ENCODE measurements at places on chromosomes 4 and X.
A peak's percentile ranks its signal among the peaks of the same experiment; 100 is the strongest.

- no peak for DNase-seq
Measured at GRCh38 chrX:151871244-151871643, 41.4 kb upstream of the MAGEA4 start.

DNA sequence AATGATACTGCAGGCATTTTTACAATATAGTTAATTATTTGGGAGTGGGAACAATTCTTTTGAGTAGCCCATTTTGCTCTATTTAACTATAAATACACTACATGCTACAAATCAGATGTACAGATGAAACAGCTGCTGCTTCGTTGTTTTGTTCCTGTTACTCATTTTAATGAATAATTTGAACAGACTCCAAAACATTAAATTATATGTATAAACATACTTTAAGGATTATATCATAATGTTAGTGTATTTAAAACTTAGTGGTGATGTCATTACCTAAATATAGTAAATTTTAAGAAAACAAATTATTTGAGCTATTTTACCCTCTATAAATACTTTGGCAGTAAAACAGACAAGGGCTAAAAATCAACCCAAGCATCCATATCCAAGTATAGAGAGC, 60.7 kb downstream of the GAB1 start:
- DNase-seq, result no peak

GRCh38 chr4:119266153-119266552, 53.6 kb downstream of the USP53 start:
- no peak for DNase-seq

DNA sequence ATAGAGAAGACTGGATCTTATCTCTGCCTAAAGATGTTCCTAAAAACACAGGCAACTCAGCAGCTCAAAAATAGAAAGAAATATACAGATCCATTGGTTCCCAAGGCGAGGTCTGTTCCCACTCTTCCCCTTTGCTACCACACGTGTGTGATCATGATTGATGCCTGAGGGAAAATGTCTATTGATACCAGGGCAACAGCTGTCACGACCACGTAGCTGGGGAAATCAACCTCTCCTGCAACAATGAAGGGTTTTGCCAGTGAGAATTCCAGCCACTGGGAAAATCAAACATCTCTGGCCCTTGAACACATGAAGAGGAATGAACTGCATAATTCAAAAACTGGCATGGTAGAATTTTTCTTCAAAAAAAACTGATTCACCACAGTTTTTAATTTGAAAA, 131.0 kb upstream of the MAP3K15 start:
- DNase-seq, result no peak

- DNase-seq, result no peak
Measured at GRCh38 chr4:138659812-138660316, 355.7 kb upstream of the NOCT start.

- no peak for DNase-seq
Measured at GRCh38 chrX:17519358-17519757, 144.4 kb downstream of the NHS start.

GRCh38 chr4:155599596-155599995, 67.1 kb upstream of the GUCY1A1 start:
- DNase-seq, result peak; percentile 79

DNA sequence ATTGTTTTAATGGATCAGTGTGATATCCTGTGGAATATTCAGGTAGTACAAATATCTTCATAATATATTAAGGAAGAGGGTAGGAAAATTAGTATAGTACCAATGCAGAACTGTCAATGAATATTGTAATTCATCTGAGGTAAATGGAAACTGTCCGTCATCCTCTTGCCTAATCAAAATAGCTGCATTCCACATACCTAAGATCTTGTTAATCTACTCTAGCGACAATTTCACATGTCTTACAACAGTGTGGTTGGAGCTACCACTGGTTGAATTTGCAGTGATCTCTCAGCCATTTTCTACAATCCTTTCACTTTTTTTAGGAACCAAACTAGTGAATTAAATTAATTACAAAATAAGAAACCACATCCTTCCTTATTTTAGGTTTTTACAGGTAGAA, 117.5 kb downstream of the PCDH18 start:
- DNase-seq, result no peak

DNA sequence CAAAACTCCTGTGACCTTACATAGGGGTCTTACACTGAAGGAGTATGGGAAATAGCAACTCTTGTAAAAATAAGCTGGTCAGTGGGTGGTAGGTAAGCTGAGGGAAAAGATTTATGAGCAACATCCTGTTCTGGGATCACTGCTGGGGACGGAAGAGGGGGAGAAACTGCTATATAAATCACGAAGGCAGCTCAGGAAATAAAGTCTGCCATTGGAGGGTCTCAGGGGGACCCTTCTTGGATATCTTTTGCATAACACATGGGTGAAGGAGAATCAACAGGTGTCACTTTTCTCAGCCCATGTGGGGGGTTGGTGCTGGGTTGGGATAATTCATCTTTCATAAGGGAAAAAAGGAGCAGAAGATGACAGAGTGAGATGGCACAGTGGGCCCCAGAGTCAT, 33.7 kb downstream of the AFF1 start:
- no peak for DNase-seq

DNA sequence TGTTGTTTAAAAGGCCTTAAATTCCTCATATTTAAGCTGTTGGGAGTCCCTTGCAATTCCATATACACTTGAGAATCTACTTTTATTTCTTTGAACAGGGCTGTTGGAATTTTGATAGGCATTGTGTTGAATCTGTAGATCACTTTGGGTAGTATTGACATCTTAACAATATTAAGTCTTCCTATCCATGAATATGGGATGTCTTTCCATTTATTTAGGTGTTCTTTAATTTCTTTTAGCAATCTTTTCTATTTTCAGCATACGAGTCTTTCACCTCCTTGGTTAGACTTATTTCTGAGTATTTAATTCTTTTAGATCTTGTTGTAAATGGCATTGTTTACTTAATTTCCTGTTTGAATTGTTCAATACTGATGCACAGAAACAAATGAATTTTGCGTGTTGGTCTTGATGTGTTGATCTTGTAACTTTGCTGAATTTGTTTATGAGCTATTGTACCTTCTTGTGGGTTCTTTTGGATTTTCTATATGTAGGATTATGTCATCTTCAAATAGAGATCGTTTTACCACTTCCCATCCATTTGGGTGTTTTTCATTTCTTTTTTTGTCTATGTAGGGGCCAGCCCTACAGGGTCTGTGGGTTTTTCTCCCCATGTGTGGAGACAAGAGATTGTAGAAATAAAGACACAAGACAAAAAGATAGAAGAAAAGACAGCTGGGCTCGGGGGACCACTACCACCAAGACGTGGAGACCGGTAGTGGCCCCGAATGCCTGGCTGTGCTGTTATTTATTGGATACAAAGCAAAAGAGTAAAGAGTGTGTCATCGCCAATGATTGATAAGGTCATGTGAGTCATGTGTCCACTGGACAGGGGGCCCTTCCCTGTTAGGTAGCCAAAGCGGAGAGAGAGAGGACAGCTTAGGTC, 18.2 kb upstream of the CTBP1 start:
- no peak for DNase-seq
